ENCODE measurements at places on chromosomes 12 and 14.

- no peak for DNase-seq
Measured at GRCh38 chr12:68420225-68421010, 88.3 kb upstream of the MDM1 start.

- no peak for DNase-seq
Measured at GRCh38 chr14:105167303-105168092, 1.1 kb downstream of the JAG2 start.

GRCh38 chr12:44507461-44507860 lies 368.7 kb downstream of the NELL2 start:
- no peak for DNase-seq

- DNase-seq, result no peak
Measured at GRCh38 chr14:71359823-71360222, 452.6 kb downstream of the PCNX1 start.

- DNase-seq, result no peak
Measured at GRCh38 chr14:92780444-92781232, 13.5 kb upstream of the GOLGA5 start.
